ENCODE measurements at places on chromosomes 2 and 18.

- DNase-seq: no peak
These were observed 18.3 kb downstream of the EMX1 start for GRCh38 chr2:72935611-72935957.

- no peak for DNase-seq
These were observed 7.9 kb downstream of the SERPINB12 start for GRCh38 chr18:63550068-63550467.

- DNase-seq: no peak
These were observed 31.9 kb upstream of the SLC25A52 start for GRCh38 chr18:31792580-31792911.

DNA sequence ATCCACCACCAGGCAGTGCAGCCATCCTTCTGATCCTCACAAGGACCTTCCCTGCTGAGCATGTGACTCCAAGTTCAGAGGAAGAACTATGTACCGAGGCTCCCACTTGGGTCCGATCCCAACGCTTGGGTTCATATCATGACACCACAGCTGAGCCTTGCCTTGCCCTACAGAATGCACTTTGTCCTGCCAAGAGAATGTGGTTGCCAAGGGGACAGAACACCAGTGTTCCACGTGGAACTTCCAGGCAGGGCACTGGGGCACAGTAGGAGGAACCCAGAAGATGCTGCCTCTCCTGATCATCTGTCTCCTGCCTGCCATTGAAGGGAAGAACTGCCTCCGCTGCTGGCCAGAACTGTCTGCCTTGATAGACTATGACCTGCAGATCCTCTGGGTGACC lies at the start of gene TEX51:
Gene TEX51, plus strand, starts transcription at position 255 of the 400 bp plus-strand sequence. Its CDS starts 29 bp downstream, at position 284.
- no peak for DNase-seq

DNA sequence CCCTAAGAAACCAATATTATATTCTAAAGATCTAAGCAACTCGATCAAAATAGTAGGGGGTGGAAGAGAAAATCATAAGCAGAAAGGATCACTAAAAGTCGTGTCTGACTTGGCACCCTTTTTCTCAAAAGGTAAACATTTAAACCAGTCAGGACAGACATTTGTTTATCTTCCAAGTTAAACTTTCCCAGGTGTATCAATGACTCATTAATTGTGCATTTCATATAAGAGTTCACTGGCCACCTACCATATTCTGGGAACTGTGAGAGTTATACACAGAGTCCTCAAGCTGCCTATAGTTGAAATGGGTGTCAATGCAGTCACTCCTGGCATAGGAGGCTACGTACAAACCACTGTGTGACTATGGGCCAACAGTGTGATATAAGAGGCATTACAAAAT lies 4.8 kb upstream of the ACVR1 start:
- no peak for DNase-seq

DNA sequence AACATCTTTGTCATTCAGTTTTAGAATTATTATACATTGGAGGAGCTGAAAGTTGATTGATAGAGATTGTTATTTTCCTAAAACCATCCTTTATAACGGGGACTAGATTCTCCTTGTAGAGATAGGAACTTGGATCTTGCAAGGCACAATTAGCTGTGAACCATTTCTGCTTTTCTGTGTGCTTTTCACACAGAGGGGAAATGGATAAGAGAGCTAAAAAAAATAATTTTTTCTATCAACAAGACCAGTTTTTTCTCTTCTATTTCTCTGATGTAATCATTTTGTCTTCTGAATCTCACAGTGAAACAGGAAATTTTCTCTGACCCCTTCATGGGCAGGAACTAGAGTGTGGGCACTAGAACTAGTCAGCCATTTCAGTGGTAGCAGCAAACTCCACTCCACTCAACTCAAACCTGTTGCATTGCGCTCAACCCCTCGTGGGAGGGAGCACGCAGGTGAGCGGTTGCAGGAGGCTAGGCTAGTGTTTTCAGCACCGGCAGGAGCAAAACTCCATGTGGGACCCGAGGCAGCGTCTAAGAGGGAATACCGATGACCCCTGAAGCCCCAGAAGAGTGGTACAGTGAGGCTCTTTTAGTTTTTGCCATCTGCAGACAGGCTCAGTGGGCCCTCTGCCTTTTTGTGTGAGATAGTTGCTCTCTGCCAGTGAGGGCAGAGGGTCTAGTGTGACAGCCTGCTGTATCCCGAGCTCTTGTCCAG lies 24.0 kb upstream of the SLC39A10 start:
- no peak for DNase-seq

- no peak for DNase-seq
These were observed 888.4 kb downstream of the TRIB2 start for GRCh38 chr2:13604951-13605661.

DNA sequence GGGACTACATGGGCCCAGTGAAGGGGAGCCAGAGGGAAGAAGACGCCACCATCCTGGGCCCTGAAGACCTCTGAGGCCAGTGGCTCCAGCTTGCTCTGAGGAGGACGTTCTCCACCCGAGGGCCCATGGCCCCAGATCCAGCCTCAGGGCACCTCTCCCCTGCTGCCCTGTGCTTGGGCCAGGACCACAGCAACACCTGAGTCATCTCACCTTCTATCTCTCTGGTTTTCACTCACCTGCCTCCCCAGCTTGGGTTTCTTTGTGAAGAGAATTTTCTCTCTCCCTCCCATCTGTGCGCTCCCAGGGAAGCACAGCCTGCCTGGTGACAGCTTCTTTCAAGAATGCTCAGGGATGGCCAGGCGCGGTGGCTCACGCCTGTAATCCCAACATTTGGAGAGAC lies 19.8 kb downstream of the ZFP36L2 start:
- no peak for DNase-seq

- no peak for DNase-seq
These were observed 48.7 kb downstream of the LYPD1 start for GRCh38 chr2:132621131-132621875.

DNA sequence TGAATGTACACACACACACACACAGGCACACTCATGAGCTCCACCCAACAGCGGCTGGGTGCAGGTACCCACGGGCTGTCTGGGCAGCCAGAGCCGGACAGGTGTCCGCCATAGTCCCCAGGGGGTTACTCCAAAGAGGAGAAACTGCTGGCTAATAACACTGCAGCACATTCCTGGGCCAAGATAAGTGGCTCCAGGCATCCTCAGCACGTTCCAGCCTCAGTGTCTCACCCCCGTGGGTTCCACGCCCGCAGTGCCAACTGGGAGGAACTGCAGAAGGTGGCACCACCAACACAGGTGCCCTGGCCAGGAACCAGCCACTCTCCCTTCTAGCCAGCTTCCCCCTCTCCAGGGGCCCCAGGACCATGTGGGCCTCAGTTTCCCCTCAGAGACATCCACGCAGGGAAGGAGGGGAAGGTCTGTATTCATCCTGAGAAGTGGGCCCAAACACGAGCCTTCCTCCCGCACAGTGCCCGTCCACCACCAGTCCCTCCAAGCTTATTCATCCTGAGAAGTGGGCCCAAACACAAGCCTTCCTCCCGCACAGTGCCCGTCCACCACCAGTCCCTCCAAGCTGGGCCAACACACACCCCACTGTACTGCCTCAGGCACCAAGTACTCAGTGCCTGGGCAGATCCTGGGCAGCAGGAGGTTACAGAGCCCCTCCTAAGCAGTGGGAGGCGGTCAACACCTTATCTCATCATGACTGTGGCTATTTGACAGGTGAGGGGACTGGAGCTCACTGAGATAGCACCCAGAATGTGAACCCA lies 47.6 kb downstream of the TNS1 start:
- DNase-seq: no peak

GRCh38 chr2:45612731-45613130 lies 1.7 kb upstream of the SRBD1 start:
- no peak for DNase-seq

GRCh38 chr2:20868377-20868776 lies 45.5 kb upstream of the LDAH start:
- no peak for DNase-seq

- DNase-seq: no peak
These were observed 80.7 kb upstream of the LDLRAD4 start for GRCh38 chr18:13137670-13138419.

DNA sequence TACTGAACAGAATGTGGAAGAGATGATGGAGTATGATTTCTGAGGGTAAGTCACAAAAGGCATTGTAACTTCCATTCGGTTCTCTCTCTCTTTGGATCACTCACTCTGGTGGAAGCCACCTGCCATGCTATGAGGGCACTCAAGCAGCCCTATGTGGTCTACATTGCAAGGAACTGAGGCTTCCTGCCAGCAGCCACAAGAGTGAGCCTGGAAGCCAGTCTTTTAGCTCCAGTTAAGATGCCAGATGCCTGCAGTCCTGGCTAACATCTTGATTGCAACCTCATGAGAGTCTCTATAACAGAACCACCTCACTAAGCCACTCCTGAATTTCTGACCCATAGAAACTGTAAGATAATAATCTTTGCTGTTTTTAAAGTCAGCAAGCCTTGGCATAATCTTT lies 935.7 kb downstream of the LRP1B start:
- DNase-seq: no peak

DNA sequence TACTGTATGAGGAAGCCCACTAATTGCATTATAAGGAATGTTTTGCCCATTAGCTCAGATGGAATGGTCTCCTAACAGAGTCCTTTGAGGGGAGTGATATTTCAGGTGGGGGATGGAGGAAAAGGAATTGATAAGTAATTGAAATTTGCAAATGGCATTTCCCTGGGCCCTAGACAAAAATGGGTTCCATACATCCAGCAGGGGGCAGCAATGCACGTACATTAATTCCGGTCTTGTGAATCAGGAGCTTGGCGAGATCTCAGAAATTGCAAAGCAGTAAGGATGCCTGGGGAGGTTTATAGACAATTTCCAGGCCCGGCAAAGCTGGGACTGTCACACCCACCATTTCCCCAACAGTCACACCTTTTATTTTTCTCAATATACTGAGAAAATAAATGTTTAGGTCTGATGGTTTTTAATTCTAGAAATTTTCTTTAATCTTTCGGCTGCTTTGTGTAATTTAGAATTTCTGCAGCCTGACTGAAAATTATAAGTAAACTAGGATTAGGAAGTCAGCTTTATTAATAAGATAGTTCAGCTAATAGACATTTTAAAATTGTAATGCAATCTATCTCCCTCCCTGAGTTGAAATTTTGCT lies 122.8 kb downstream of the LYPD1 start:
- DNase-seq: peak; percentile 59

DNA sequence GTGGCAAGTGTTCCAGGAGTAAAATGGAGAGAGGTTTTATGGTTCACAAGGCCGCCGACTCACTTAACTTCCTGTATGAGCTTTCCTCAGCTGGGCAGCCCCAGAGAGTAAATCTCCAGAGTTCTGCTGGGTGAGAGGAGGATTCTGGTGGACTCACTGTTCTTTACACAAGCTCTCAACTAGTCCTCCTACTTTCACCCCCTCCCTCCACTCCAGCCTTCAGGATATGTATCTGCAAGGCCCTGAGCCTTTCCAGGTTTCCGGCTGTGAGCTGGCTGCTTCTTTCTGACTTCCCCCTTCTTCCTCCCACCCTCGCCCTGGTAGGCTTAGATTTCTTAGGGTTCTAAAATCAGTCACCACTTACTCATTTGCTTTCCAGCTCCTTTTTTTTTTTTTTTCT lies 34.0 kb downstream of the EML6 start:
- DNase-seq: no peak

DNA sequence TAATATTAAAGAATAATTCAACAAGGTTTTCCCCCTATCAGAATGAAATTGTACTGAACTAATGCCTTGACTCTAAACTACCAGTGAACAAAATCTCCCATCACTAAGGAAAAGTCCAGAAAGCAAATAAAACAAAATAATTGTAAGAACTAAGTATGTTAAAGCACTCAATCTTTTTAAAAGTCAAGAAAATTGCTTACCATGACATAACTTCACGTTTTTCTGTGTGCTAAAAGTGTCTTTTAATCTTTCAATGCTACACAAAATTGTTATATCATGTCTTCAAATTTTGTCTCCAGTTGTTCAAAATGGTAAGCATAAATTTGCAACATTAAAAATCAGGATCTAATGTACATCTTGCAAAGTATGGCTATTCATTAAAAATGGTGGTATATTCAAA lies 156.1 kb downstream of the BAZ2B start:
- DNase-seq: no peak

DNA sequence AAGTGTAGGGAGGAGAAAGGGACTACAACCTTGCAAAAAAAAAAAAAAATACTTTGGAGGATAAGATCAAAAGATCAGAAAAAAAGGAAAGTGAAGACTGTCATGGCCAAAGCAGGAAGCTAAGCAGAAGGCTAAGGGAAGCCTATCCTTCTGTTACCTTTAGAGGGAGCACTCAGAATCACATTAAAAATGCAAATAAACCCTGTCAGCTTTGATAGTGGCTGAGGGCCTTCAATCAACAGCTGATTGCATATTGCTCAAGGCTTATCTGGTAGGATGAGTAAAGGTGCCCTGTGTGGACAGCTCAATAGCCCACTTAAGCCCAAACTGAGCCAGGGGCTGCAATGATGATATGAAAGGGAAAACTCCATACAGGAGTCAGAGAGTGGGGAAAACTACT lies 1021.2 kb downstream of the LRP1B start:
- DNase-seq: no peak

DNA sequence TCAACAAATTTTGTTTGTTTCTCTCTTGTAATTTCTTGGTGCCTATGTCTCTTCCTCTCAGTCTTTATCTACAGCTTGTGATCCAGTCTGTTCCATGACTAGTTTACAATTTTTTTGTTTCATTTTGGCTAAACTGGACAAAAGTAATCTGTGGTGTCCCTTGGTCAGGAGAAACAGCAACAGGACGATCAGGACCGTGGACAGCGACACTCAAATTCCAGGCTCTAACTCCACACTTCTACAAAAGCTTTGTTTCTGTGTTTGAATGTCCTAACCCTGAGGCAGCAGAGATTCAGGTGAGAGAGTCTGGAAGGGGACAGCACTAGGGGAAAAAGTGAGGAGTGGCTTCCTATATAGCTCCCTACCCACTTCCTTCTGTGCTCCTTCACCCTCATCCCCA lies 593.3 kb upstream of the FANCL start:
- no peak for DNase-seq

GRCh38 chr2:26333293-26333692 lies 12.7 kb upstream of the SELENOI start:
- DNase-seq: no peak

- DNase-seq: no peak
These were observed 126.0 kb downstream of the MEP1B start for GRCh38 chr18:32315881-32316280.

DNA sequence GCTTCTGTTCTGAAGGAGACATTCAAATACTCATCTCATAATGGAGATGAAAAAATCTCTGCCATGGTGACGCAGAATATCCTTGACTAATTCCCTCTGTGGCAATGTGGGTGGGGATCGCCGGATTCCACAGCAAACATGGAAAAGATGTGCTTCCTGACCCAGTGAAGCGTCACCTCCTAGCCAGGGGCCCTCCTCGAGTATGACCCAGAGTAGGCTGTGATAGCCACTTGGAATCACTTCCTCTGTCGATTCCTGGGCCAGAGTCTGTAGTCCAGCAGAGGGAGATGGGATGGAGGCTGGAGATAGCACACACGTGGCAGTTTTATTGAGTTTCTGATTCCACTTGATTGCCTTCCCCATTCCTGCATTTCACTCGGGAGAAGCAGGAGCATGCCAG lies 36.8 kb downstream of the DRC1 start:
- peak; percentile 67 for DNase-seq
